Foreskin keratinocyte (primary cell): ENCODE measurements at places on chromosomes 3 and 15.
A peak's percentile ranks its signal among the peaks of the same experiment; 100 is the strongest.

DNA sequence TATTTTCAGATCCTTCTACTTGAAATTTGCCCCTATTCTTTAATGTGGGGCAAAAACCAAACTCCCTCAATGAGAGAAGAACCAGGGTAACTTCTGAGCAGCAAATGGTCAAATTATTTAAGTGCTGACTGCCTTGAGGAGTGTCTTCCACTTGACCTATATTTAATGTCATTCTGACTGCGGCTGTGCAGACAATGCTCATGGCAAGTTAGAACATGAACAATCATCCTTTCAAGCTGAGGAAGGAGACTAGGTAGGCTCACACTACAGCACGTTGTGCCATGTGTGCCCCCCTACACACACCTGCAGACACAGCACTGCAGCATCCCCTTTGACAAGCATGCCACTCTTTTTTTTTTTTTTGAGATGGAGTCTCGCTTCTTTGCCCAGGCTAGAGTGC, 98.2 kb downstream of the OSBPL10 start:
- DNase-seq, result peak; percentile 78

- DNase-seq, result no peak
Observed at GRCh38 chr15:93583968-93584367, 495.0 kb upstream of the RGMA start.

DNA sequence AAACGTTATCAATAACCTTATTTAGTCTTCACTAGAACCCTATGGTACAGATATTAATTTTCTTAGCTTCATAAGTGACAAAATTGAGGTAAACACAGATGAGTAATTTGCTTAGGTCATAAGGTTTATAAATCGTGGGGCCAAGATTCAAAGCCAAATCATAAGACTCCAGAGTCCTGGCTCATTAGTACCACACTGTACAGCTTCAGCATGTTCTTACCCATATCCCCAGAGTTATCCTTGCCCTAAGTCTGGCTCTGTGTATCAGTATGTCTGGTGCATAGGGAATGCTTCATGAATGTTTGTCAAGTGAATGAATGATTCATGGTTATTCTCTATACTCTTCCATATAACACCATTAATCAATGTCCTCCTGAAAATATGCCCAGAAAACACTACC, 45.6 kb upstream of the ST3GAL6 start:
- DNase-seq, result no peak

DNA sequence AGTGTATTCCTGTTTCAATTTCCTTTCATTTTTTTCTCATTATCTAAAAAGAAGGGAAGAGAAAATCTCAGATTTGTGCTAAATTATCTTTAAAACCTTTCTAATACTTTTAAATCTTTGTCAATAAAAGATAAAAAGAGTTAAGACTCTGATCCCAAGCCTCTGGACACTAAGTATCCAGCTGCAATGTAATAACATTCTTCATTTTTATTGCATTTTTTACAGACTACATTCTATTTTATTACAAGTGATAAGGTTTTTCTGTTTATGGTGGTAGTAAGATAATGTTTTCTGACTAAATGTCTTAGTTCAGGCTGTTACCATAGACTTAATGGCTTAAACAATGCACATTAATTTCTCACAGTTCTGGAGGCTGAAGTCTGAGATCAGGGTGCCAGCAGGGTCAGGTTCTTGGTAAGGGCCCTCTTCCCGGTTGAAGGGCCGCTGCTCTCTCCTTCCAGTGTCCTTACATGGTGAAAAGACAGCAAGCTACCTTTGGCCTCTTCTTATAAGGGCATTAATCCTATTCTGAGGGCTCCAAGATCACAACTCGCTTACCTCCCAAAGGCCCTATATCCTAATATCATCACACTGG, 19.7 kb downstream of the KCNAB1 start:
- no peak for DNase-seq

DNA sequence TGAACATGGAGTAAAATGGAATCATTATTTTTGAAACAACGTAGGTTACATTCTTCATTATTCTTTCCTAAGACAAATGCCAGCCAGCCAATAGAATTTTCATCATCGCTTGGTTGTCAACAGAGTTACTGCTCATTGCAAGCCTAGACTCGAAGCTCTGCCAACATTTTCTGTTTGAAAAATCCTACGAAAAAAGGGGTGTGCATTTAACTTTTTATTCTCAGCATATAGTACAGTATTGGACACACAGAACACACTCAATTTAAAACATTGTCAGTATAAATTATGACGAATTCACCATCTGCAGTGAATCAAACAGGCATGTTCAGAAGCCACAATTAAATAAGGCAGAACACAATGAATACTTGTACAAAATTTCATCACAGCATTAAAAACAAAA, 232.1 kb downstream of the NR1D2 start:
- DNase-seq, result no peak

- DNase-seq, result peak; percentile 58
Observed at GRCh38 chr3:11159421-11159904, 5.2 kb downstream of the HRH1 start.

GRCh38 chr3:190738636-190739155, 123.8 kb downstream of the GMNC start:
- no peak for DNase-seq

- DNase-seq, result peak; percentile 33
Observed at GRCh38 chr3:113194823-113195401, 16.4 kb upstream of the BOC start.

GRCh38 chr3:59753808-59754450, 704.1 kb upstream of the CFAP20DC start:
- no peak for DNase-seq

DNA sequence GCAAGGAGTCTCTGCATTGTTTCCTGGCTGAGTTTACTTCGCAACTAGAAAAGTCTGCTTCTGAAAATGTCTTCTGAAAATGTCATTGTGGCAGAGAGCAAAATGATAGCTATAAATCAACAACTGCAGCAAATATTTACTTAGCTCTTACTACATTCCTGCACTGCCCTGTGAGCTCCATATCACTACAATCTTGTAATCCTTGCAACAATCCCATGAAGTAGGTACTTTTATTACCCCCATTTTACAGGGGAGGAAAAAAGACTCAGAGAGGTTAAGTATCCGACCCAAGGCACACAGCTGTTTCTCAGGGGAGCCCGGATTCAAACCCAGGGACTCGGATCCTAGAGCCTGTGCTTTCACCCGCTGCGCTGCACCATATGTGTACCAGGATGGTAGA, 34.2 kb upstream of the SPTBN5 start:
- no peak for DNase-seq

DNA sequence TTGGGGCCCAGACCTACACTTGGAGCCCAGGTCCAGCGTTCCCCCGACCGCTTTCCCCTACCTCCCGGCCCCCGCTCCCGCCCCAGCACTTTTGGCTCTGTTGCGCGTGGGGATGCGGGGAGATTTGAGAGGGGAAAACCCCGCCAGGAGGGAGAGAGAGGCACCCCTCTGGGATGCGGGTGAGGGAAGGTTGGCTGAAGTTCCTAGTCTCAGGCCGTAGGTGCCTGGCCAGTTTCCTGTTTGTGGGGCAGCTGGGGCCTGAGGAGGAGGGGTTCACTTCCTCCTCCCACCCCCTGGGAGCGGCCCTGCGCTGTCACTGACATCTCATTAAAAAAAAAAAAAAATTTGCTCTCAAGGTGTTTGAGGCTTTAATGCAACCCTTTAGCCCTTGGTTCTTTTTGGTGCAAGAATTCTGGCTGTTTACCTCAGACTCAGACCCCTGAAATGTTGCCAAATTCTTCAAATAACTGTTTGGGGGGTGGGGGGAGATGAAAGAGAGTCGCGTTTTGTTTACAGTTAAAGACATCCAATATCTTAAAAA, 2.6 kb downstream of the FAM43A start:
- no peak for DNase-seq

DNA sequence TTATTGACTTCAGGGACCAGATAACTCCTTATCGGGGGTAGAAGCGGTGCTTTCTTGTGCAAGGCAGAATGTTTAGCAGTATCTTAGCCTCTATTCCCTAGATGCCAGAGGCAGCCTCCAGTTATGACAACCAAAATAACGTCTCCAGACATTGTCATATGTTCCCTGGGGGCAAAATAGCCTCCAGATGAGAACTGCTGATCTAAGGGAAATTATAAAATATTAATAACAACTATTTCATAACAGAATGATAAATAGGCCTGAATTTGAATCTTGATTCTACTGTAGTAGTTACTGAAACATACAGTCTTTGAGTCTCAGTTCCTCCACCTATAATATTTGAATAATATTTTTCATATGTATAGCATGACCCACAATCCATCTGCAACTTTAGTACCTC, 1431.3 kb downstream of the ZPLD1 start:
- DNase-seq, result no peak

DNA sequence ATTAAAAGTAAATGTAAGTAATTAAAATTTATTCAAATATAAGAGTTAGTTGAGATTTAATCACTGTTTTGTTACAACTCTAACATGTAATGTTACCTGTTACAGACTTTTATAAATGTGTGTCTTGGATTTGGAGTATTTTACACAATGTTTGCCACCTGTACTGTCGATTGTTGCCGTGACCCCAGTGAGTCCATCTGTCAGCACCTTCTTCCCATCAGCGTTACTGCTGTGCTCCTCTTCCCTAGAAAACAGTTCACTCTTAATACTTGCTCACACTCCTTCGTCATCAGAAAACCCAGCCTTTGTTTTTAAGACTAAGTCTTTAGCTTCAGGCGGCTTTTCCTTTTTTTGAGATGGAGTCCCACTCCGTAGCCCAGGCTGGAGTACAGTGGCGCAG, 40.5 kb upstream of the FBXL22 start:
- no peak for DNase-seq

GRCh38 chr3:70919091-70919490, 606.7 kb upstream of the MDFIC2 start:
- DNase-seq, result no peak

DNA sequence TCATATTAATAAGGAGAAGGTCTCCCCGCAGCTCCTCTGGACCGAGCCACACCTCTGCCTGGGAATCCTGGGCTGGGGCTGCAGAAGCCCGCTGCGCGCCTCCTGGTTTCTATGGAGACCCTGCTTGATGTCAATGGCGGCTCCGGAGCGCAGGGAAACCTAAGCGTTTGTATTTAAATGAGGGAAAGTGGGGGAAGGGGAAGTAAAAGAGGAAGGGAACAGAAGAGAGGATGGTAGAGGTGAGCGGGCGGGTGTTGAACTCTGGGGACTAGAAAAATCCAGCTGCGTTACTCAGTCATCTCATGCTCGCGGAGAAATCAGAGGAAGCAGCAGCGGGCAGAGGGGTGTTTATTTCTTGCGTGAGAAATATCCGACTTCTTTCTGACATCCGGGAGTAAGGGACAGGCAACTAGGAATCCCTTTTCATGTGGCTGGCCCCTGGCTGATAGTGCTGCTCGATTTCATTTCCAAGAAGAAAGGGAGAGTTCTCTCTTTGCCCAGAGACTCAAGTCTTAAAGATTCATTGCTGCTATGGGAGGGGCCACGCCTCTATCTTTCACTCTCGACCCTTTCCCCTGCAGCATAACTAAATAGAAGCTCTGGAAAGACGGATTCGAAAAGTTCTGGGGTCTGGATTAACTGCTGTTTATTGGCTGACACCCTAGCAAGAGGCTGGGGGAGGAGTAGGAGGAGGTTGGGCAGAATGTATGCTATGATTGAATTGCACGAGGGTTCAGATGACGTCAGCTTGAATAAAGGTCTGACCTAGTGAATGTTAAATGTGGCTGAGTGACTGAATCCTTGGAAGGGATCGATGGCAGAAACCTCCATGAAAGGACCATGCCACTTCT, 110.5 kb upstream of the GAP43 start:
- DNase-seq, result peak; percentile 46

DNA sequence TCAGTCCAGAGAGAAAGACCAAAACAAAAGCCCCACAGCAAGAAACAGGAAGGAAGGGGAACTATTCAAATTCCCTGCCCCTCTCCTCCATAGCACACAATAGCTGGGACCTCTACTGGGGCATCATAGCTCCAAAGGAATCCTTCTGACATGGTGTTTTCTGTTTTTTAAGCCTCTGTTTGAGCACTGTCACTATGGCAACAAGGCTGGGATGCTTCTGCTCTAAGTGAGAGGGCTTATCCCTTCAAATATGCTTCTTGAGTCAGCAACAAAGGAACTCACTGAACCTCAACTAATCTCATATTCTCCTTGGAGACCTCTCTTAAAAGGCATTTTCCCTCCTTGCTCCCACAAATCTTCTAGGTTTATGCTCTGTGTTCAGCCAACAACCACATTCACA, 40.5 kb downstream of the MYLK start:
- no peak for DNase-seq

- DNase-seq, result no peak
Observed at GRCh38 chr3:150602426-150603152, 532 bp upstream of the SELENOT start.
